Esophagus muscularis mucosa (tissue), 4 donors: ENCODE measurements at places on chromosomes 12 and 14. TPM values are rescaled to one million over a fixed set of nuclear protein-coding genes. Genes with fewer than 3 reads are reported as not detected.
A peak's percentile ranks its signal among the peaks of the same experiment; 100 is the strongest.

GRCh38 chr14:72738161-72738611, 155.7 kb downstream of the DPF3 start:
- peak; percentile 31 for DNase-seq

DNA sequence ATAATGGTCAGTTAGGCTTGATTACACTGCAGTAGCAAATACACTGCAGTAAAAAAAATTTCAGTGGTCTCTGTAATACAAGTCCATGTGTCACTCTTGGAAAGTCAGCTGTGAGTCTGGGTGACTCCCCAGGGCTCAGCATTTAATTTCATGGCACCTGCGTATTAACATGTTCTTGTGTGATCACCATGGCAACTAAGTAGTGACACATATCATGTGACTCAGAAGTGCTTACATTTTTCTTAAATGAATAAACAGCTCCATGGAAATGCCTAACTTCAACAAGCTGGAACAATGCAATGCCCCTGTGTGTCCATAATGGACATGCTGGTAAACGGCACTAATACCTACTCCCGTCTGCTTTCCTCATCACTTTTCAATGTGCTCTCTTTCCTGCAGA, 88.5 kb upstream of the ANO4 start:
- DNase-seq, result no peak

GRCh38 chr14:64680714-64681065, 23.5 kb upstream of the PLEKHG3 start:
- DNase-seq, result no peak

GRCh38 chr12:95857799-95858198, 953 bp upstream of the SNRPF start:
- DNase-seq, result no peak

DNA sequence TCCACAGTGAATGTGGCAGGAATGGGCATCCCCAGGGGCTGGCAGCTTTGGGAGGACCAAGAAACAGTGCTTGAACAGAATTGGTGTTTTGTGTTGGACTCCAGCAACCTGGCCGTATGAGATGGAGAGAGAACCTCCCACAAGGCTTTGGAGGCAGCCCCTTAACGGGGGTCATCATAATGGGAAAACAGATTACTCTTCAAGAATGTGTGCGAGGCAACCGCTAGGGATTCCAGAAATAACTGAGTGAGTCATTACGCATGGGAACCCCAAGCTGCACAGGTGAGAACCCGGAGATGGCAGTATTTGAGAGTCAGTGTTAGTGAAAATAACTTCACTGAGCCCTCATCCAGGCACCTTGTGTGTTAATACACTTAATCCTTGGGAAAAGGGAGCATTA, 567.8 kb upstream of the TBX3 start:
- DNase-seq, result no peak

- no peak for DNase-seq
These were observed 218 bp downstream of the LYSET start for GRCh38 chr14:93185349-93185720.

- DNase-seq, result no peak
These were observed 1.4 kb downstream of the HMGA2 start for GRCh38 chr12:65825507-65826352.

DNA sequence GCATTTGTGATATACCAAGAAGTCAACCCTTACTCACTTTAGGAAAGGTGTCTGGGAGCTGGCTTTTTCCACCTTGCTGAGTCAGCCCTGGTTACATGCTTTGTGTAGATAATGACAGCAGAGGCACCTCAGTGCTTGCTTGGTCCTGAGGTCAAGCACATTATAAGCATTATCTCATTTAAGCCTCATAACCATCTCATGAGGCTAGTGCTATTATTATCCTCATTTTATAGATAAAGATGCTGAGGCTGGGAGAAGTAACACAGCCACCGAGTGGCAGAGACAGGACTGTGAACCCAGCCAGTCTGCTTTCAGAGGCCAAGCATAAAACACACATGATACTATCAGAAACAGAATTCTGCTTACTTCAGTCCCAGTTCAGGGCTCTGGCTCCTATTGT, 29.4 kb downstream of the MAX start:
- no peak for DNase-seq

DNA sequence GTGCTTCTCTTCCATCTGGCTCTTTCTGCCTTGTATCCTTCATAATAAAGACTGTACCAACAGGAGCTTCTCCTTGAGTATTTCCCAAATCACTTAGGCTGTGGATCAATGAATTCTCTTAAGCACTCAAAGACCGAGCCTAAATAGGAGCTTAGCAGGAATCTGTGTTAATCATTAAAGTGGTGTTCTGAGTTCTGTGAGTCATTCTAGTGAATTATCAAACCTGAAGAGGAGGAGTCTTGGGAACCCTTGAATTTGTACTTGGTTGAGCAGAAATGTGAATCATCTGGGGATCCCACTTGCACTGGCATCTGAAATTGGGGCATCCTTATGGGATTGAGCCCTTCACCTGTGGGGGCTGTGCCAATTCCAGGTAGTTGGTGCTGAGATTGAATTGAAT, 946.2 kb downstream of the BCL11B start:
- DNase-seq, result no peak

Gene POTEM
- not detected for total RNA-seq

Gene PDE3A
- 93.8 TPM for total RNA-seq

Gene B3GNT4
- total RNA-seq, result not detected

Gene DNM1L
- total RNA-seq, result 66.4 TPM

Gene CISTR
- total RNA-seq, result not detected

Gene TPPP2
- total RNA-seq, result not detected
